ENCODE measurements at places on chromosomes 6 and 20.

GRCh38 chr20:49880724-49881445 is 34.4 kb downstream of the SPATA2 start:
- no peak for DNase-seq

DNA sequence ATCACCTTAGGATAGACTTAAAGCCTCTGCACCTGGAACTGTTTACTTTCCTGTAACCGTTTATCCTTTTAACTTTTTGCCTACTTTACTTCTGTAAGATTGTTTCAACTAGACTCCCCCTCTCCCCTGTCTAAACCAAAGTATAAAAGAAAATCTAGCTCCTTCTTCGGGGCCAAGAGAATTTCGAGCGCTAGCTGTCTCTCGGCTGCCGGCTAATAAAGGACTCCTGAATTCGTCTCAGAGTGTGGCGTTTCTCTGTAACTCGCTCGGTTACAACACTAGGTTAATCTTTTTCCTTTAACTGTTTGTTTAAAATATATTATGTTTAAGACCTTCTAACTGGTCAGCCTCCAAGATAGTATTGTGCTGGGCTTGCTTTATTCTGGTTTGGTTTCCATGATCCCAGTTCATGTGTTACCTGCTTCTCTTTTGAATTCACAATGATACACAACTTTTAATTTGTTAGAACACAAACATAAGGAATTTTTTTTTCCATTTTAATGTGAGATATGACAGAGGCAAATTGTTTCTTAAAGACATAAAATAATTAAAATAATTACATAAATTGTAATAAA is 8.7 kb upstream of the NQO2 start:
- no peak for DNase-seq

DNA sequence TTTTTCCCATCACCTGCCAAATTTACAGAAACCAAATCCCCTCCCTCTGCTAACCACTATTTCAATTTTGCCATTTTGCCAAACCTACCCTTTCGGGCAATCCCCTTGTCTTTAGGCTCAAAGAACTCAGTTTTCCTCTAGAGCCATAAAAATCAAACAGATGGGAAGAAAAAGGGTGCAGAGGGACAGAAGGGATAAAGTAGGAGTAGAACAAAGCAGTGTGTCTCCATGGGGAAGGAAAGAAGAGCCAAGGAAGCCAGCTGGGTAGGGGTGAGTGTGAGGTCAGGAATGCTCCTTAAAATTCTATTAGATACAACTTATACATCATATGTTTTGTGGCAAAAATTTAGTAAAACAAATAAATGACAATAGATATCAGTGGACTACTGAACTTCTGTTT is 316.5 kb downstream of the BTBD9 start:
- no peak for DNase-seq

- DNase-seq: no peak
These were observed 29.9 kb downstream of the EZR start for GRCh38 chr6:158789115-158789917.

DNA sequence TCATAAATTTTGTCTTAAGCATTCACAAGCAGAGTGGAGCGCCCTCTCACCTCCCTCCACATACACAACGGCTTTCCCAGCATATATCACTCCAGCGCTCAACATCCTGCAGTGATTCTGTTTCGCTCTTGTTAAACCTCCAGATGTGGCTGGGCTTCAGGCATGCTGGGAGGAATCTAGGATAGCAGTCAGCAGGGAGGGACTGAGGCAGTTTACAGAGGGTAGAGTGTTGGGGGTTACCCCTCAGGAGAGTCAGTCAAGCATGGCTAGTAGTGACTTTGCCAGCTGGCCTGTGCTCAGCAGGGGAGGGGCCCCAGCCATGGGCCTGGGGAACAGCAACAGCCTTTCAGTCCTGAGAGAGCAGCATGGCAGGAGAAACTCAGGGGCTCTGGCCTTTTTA is 161.4 kb upstream of the FLRT3 start:
- no peak for DNase-seq

DNA sequence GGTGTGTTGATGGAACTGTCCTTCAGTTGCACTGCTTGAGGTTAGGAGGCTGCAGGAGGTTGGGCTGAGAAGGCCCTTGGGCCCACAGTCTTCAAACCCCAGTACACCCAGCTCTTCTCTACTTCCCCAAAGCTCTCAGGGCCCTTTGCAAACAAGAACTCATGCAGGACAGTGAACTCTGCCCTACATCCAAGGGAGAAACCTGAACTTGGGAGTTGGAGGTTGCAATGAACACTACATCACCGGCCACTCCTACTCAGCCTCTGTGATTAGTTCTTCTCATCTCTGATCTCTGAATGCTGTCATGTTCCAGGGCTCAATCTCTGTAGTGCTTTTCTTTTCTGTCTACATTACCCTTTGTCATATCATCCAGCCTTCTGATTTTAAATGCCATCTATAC is 148.5 kb upstream of the PDE7B start:
- no peak for DNase-seq

DNA sequence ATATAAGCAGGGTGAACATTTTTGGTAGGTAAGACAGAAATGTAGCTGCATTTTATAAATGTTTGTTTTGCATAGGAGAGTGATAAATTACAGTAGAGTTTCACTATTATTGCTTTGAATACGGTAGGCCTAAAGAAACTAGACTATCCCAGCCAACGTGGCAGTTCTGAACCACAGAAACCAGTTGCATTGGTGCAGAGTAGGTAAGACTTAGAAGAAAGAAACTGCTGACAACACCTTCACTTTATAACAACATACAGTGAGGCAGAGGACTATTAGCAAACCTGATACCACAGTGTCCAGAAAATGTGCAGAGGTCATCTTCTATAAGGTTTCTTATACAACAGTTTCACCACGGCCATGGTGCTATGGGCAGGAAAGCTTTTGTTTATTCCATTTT is 566.1 kb downstream of the KIF16B start:
- DNase-seq: no peak

DNA sequence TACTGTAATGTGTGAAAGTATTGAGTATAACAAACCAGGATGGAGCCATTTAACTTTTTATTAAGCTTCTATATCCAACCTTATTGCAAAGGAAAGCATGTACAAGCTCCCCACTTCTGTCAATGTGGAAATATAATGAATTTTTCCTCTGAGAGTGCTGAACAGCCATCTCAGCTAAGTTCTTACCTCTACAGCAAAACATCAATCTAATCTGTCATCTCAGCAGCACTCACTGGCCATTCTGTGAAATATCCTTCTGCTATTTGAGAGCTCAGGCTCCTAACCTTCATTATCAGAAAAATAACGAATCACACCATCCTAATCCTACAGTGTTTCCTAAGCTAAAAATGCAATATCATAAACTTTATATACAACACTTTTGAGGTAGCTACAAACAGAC is 194.0 kb upstream of the RNF217 start:
- no peak for DNase-seq

GRCh38 chr20:22574545-22575086 is 9.8 kb downstream of the FOXA2 start:
- no peak for DNase-seq

- no peak for DNase-seq
These were observed 60.4 kb downstream of the DOK5 start for GRCh38 chr20:54535746-54536145.

DNA sequence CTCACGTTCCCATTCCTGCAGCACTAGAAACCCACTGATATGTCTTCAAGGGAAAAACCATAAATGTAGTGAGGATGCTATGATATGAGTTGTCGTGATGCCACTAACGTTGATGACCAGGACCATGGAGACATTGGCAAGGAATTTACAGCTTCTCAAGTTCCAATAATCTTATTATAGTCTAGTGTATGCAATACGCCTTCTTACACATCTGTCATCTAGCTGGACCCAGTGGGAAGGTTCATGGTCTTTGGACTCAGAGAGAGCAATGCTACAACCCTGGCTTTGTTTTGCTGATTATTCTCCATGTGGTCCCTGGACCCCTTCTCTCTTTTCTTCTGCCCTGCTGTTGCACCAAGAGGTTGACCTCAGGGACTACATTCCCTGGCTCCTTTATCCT is 76.0 kb upstream of the BMP2 start:
- DNase-seq: no peak

- no peak for DNase-seq
These were observed 90.9 kb upstream of the HDDC2 start for GRCh38 chr6:125392682-125393081.

- DNase-seq: no peak
These were observed 22.9 kb downstream of the PTPN1 start for GRCh38 chr20:50533061-50533460.

- DNase-seq: no peak
These were observed 71.5 kb downstream of the RPP40 start for GRCh38 chr6:4932228-4932903.

- DNase-seq: no peak
These were observed 199.7 kb downstream of the BCAS1 start for GRCh38 chr20:53870426-53871315.

DNA sequence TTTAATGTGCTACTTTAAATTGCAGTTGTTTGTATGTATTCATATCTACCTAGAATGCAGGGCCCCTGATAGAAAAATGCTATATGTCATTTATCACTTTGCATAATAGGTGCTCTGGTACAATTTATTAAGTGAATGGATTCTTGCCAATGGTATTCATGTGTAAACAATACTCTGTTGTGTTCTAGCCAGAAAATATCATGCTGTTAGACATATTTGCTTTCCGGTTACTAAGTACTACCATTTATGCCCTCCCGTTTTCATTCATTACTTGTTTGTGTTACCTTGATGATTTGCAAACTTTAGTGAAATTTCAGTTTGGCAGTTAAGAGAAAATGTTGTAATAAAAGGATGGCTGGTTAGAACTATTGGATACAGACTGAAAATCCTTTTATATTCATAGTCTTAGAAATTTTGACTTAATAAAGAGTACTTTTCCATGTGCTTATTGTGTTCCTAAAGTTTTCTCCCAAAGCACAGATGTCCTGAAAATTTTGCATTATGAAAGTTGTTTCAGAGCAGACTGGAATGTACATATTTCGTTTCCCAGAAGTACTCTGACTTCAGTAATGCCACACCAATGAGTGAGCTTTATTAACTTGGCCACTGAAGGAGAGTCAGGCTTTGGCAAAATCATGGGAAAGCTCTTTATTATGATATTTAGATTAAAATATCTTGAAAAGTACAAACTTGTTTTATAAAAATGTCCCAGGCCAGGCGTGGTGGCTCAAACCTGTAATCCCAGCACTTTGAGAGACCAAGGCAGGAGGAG is 31.5 kb downstream of the RPF2 start:
- no peak for DNase-seq

GRCh38 chr20:50855498-50856474 is 60.9 kb downstream of the BCAS4 start:
- DNase-seq: no peak

GRCh38 chr20:10986586-10986985 is 312.8 kb upstream of the JAG1 start:
- no peak for DNase-seq

DNA sequence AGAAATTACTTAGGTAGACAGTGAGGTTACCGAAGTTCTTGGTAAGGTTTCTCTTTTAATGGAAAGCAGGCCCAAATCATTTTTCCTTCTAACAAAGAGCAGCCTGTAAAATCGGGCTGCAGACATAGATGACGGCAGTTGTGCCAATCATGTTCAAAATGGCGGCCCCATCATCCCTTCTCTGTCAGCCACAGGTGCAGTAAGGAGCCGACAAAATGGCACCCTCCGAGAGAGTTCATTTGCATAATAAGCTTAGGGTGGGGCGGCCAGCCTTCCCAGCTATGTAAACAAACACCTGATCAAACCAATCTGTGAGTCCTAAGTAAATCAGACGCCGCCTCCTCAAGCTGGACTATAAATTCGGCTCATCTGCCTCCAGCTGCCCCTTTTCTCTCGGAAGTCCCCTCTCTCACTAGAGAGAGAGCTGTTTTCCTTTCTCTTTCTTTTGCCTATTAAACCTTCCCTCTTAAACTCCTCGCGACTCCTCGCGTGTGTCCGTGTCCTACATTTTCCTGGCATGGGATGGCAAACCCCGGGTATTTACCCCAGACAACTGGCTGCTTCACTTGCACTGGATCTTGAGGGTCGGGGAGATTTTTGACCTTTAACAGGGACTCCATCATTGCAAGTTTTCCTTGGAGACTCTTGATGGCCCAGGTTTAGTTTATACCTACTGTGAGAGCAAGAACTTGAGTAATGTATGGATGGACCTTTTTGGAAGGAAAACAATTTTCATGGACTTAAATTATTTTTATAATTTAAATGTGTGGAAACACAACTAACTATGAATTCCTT is 8.9 kb upstream of the DDR1 start:
- DNase-seq: no peak

DNA sequence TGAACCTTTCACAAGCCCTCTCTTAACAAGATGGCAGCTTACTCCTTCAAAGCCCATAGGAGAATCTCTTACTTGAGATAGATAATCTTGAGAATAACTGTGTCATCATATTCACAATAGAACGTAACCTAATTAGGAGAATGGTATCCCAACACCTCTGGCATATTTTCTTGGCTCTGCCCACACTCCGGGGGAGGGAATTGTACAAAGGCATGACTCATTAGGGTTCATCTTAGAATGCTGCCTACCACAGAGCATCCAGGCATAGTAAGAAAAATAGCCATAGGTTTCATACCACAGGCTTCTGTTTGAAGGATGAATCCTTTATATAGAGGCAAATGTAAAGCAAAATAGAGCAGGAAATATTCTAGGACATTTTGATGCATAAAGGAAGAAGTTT is 1100.6 kb upstream of the CITED2 start:
- DNase-seq: no peak

- DNase-seq: no peak
These were observed 162.8 kb downstream of the TENT5A start for GRCh38 chr6:81589465-81590313.

GRCh38 chr20:18360635-18361034 is 72.3 kb downstream of the ZNF133 start:
- DNase-seq: no peak

GRCh38 chr6:140269591-140270165 is 895.2 kb upstream of the CITED2 start:
- no peak for DNase-seq

DNA sequence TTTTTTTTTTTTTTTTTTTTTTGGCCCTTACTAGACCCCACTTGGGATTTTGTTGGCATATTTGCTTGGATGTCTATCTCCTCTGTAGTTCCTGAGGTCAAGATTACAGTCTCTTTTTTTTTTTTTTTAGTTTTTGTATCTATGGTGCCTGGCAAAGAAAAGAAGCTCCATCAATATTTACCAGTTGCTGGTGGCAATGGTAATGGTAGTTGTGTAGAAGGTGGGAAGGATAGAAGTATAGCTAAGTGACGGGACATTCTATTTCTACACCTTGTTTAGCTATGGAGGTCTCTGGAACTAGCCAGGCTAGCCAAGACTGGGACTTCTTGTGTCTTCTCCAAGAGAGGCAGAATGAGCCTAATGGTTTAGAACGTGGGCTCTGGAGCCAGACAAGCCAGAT is 42.2 kb upstream of the TNFAIP3 start:
- DNase-seq: no peak

DNA sequence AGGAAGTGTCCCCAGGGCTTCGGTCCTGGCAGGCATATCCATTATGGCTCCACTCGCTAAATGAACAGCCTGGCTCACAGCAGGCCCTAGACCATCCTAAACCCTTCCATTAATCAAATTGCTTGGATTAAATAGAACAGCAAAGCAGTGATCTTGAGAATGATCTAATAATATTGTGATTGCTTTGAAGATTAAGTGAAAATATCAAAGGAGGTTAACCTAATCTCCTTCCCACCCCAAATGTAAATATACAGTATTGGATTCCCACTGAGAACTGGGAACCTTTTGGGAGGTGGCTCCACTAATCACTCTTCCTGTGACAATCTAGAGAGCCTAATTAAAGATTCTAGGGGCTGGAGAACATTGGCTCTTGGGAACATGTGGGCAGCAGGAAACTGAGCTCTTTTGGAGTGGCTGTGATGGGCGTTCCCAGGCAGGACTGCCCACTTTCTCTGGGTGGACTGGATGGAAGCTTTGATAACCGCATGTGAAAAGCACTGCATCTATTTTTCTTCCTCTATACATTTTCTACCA is 68.3 kb upstream of the FRMD1 start:
- DNase-seq: no peak
